ENCODE measurements at places on chromosomes 1 and 21.
A peak's percentile ranks its signal among the peaks of the same experiment; 100 is the strongest.

DNA sequence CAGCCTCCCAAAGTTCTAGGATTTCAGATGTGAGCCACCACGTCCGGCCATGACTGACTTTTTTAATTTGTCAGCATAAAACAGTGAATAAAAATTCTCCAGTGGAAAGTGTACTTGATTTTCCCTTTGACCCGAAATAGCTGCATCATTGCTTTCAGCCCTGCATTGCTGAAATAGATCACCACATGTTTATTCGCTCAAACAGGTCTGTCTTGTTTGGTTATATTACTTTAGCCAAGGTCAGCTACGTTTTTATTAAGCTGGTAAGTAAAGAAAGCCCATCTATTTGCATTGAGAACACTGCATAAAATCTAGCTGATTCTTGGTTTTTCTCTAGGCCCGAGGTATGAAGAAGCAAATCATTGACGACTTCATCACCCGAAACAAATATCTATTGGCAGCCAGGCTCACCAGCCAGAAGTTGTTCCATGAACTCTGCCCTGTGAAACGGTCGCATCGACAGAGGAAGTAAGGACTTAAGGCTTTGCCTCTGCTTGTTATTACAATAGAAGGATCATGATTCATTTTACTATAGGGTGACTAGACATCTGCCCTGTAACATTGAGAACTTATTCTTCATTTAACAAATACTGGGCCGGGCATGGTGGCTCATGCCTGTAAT lies 25.6 kb downstream of the AGMAT start:
- no peak for DNase-seq

DNA sequence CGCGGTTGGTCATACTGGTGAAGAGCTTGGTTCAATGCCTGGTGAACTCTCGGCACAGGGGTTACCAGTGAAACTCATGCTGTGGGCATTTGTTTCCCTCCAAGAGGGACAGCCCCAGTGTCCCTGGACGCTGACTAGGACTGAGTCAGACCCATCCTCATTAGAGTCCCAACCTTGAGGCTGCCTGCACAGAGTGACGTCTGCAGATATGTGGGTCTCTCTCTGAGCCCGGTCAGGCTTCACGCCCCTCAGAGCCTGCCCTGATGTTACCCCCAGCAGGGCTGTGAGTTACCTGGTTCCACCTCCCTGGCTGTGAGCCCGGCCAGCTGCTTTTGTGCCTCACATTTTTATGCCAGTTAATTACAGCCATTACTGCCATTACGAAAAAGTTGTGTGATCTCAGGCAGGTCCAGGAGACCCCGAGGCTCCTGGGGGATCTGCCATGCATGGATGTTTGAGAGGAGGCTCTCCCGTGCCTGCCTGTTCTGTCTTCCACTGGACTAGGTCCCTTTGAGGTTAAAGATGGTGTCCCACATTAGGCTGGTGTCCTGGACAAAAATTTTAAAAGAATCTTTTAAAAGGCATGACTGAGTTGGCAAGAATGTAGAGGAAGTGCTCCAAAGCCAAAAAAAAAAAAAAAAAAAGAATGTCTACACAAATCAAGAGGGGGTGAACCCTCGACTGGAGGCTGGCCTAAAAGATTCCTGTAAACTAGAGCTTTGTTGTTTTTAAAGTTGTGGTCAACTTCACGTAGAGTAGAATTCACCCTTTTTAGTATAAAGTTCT lies 36.6 kb upstream of the PADI1 start:
- peak; percentile 97 for DNase-seq

DNA sequence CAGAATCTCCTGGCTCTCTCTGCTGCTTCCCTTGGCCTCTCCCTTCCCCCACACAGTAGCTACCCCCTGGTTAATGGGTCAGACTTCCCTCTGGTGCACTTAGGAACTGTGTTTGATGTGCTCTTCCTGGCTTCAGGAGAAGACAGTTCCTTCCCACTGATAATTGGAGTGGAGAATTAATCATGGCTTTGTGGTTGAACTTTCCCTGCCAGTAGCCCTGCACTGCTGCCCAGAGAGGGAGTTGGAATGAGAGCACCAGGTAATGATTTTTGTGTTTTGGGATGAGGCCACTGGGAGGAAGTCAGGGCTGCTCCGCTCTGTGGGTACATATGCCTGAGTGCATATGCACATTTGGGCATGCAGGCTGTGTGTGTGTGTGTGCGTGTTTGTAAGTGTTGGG lies 39.7 kb upstream of the PADI2 start:
- DNase-seq = no peak

DNA sequence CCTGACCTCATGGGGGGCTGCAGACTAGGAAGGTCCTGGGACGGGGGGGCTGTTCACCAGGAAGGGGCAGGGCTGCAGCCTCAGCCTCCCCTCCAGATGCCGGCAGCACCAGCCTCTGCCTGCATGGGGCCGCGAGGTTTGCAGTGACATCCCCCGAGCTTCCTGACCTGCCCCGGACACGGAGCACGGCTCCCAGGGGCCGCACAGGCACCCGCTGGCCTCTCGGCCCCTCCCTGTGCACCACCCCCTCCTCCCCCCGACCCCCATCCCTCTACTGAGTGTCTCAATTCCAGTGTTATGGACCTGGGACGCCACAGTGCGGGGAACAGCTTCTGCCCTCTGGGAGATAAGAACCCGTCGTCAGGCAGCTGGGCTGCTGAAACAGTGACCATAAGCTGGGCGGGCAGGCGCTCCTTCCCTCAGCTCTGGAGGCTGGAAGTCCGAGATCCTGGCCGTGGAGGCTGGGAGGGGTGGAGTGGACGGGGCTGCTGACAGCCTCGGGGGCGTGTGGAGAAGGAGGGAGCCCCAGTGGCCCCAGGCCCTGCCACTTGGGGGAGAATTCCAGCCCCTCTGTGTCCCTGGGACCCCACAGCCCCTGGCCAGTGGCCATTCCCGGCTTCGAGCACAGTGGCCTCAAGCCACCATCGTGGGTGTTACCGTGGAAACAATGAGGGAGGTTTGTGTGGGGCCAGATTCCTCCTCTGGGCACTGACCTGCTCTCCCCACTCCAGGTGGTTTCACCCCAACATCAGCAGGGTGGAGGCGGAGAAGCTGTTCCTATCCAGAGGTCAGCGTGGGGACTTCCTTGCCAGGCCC lies 11.6 kb downstream of the RNF223 start:
- no peak for DNase-seq

GRCh38 chr1:157852476-157852875 lies 10.9 kb upstream of the CD5L start:
- DNase-seq = peak; percentile 4
